ENCODE measurements at places on chromosomes 4 and X. TPM values are rescaled to one million over a fixed set of nuclear protein-coding genes. Genes with fewer than 3 reads are reported as not detected.
A peak's percentile ranks its signal among the peaks of the same experiment; 100 is the strongest.

GRCh38 chr4:158299459-158300007 lies 89.2 kb downstream of the TMEM144 start:
- no peaks in the 10 kb centered on the region for H3K36me3 ChIP-seq
- H3K4me3 ChIP-seq = no peak overlapping the region
- H3K27me3 ChIP-seq = no peaks in the 10 kb centered on the region
- no peak for DNase-seq
- peaks cover 9% of the 10 kb centered on the region for H3K4me1 ChIP-seq
- no peak overlapping the region for H3K27ac ChIP-seq

- no peak overlapping the region for H3K4me3 ChIP-seq
- no peak overlapping the region for H3K27ac ChIP-seq
- no peaks in the 10 kb centered on the region for H3K27me3 ChIP-seq
These were observed 21.8 kb downstream of the NR3C2 start for GRCh38 chr4:148420397-148420796.

DNA sequence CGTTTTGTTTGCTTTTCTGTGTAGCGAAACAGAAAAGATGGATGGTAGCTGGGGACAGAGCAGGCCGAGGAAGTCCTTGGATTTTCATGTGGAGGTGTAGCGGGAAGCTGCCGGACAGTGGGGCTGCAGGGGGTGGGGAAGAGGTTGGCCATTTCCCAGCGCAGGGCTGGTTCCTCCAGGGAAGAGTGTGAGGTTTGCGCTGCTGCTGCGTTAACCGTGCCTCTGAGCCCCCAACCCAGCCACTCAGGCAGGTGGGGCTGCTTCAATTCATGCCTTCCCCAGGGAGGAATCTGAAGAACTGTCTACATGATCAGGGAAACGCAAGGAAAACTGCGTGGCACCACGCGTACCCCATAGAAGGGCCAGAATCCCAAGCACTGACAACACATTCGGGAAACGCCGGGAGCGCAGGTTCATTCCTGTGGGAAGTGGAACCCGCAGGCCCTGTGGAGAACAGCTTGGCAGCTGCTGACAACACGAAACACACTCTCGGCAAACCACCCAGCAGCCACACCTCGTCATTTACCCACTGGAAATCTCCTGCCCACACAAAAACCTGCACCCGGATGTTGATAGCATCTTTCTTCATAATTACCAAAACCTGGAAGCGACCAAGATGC lies 57.7 kb downstream of the PCGF3 start:
- peaks cover 30% of the 10 kb centered on the region for H3K36me3 ChIP-seq
- no peak overlapping the region for H3K27ac ChIP-seq
- no peak overlapping the region for H3K4me3 ChIP-seq
- no peak for DNase-seq

DNA sequence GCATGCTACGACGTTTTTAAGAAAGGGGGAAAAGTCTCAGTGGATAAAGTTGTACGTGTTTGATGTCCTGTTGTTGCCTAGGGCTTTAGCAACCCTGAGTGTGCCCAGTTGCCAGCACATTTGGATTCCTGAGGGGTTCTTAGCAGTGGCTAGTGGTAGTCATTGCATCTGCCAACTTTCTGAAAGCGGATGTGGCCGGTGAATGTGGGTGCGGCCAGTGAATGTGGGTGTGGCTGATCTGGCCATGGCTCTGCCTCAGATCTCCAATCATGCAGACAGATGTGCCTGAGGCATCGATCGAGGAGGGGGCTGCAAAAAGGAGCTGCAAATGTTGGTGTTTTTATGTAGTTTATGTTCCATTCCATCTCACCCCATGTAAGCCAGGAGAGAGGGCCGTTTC lies 41.5 kb upstream of the FAT1 start:
- peaks cover 15% of the 10 kb centered on the region for H3K4me1 ChIP-seq
- H3K36me3 ChIP-seq = no peaks in the 10 kb centered on the region
- no peak overlapping the region for H3K4me3 ChIP-seq
- no peaks in the 10 kb centered on the region for H3K27me3 ChIP-seq
- peak overlapping the region; percentile 79 for H3K27ac ChIP-seq

DNA sequence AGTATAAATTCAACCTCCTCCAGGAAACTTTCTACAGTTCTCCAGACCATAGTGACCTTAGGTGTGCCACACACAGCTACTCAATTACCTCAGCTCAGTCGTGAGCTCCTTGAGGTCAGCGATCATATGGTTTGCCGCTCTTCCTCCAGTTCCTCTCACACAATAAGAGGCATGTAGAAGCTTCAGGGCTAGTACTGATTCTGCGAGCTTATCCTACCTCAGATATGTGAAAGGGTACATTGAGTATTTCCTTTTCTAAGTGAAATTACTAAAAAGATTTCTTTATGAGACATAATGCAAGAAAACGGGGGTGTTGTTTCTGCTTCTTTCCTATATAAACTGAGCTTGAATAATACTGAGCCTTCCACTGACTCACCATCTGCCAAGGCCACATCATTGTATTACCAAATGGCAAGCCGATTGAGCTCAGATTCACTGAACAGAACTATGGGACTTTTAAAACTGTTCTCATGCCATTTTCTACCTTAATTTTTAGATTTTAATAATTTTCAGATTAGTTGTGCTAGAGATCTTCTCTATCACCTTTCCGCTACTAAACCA lies 183.1 kb downstream of the HS6ST2 start:
- no peak overlapping the region for H3K27ac ChIP-seq
- H3K4me1 ChIP-seq = no peaks in the 10 kb centered on the region
- no peaks in the 10 kb centered on the region for H3K27me3 ChIP-seq
- H3K4me3 ChIP-seq = no peak overlapping the region
- DNase-seq = no peak
- no peaks in the 10 kb centered on the region for H3K36me3 ChIP-seq

GRCh38 chr4:77072195-77072753 lies 3.5 kb downstream of the CCNI start:
- H3K27me3 ChIP-seq = no peaks in the 10 kb centered on the region
- H3K4me3 ChIP-seq = no peak overlapping the region

The MMAA gene
- 8.8 TPM for total RNA-seq

The TLL1 gene
- total RNA-seq = 1.1 TPM

GRCh38 chr4:83890231-83890630 lies 354.3 kb downstream of the GPAT3 start:
- H3K36me3 ChIP-seq = no peaks in the 10 kb centered on the region
- H3K4me3 ChIP-seq = no peak overlapping the region
- no peaks in the 10 kb centered on the region for H3K4me1 ChIP-seq
- no peak for DNase-seq
- H3K27ac ChIP-seq = no peak overlapping the region

The TLR2 gene
- 0.40 TPM for total RNA-seq

The CLCN4 gene
- 1.1 TPM for total RNA-seq

DNA sequence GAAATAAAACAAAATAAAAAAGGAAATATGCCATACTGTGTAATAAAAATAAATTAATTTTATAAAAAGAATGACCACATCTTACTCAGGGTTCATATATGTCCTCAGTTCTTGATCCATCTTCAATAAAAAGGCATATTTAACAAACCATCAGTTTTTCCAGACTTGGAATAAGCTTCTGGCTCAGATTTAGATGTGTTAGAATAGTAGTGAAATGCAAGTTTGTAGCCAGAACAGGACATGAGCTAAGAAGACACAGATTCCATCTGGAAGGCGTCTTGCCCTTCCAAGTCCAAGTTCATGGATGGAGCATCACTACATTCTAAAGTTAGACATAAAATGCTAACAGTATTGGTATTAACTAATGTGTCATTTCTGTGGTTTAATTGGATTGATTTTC lies 10.3 kb upstream of the LSM6 start:
- no peak overlapping the region for H3K27ac ChIP-seq
- H3K4me1 ChIP-seq = no peaks in the 10 kb centered on the region
- no peak for DNase-seq
- no peaks in the 10 kb centered on the region for H3K27me3 ChIP-seq
- H3K36me3 ChIP-seq = no peaks in the 10 kb centered on the region

DNA sequence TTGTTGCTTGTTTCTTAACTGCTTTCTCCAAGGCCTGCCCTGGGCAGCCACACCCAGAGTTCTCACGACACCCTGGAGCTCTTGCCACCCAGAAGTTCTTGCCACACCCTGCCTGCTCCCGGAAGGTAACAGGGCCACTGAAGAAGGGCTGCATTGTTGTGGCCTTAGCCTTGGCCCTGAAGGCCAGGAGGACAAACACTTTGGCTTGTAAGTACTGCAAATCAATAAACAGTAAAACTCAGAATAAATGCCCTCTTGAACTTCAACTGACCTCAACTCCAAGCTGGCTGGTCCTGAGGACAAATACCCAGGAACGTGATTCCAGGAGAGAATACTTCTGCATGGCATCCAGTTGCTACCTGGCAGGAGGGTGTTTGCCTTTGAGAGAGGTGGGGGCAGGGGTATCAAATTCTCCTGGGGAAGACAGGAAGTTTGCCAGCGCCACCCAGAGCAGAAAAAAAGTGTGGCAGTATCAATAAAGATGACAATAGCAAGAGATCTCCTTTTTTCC lies 54.1 kb downstream of the TLR10 start:
- H3K4me3 ChIP-seq = no peak overlapping the region
- H3K27me3 ChIP-seq = no peaks in the 10 kb centered on the region
- peak; percentile 85 for DNase-seq
- peaks cover 16% of the 10 kb centered on the region for H3K4me1 ChIP-seq
- H3K36me3 ChIP-seq = no peaks in the 10 kb centered on the region
- peak overlapping the region; percentile 80 for H3K27ac ChIP-seq

GRCh38 chr4:54110019-54110416 lies 10.1 kb downstream of the GSX2 start:
- no peak overlapping the region for H3K27ac ChIP-seq
- peaks cover 8% of the 10 kb centered on the region for H3K4me1 ChIP-seq

DNA sequence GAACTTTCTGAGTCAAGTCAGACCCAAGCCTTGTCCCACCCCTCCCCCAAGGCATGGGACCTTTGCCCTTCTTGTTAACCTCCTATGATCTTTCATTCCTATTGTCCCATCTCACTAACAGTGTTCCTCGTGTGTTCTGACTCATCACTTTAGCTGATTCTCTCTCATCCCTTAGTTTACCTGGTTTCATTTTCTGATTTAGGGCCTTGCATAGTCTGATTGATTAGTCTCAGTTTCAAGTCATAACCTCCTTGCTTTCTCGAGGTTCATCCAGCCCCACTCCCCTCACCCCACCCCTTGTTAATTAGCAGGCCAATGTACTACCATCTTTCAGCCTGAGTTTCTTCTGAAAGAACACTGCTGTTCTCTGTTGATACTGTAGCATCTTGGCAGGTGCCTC lies 517.4 kb downstream of the RPA4 start:
- no peaks in the 10 kb centered on the region for H3K27me3 ChIP-seq
- no peak overlapping the region for H3K27ac ChIP-seq
- H3K36me3 ChIP-seq = no peaks in the 10 kb centered on the region
- H3K4me1 ChIP-seq = no peaks in the 10 kb centered on the region
- DNase-seq = no peak
- no peak overlapping the region for H3K4me3 ChIP-seq

- no peak for DNase-seq
- no peaks in the 10 kb centered on the region for H3K4me1 ChIP-seq
- H3K4me3 ChIP-seq = no peak overlapping the region
- no peaks in the 10 kb centered on the region for H3K27me3 ChIP-seq
- H3K27ac ChIP-seq = no peak overlapping the region
These were observed 178.4 kb downstream of the ANKRD50 start for GRCh38 chr4:124534131-124534530.

GRCh38 chr4:135274416-135274815 lies 1072.8 kb upstream of the PABPC4L start:
- H3K27ac ChIP-seq = no peak overlapping the region
- no peaks in the 10 kb centered on the region for H3K4me1 ChIP-seq
- no peak for DNase-seq
- no peaks in the 10 kb centered on the region for H3K36me3 ChIP-seq
- no peaks in the 10 kb centered on the region for H3K27me3 ChIP-seq

The TRIM60 gene
- not detected for total RNA-seq

The SSX1 gene
- total RNA-seq = not detected

GRCh38 chrX:100652266-100652665 lies 8.3 kb downstream of the SRPX2 start:
- H3K4me3 ChIP-seq = no peak overlapping the region
- H3K27me3 ChIP-seq = no peaks in the 10 kb centered on the region
- no peaks in the 10 kb centered on the region for H3K36me3 ChIP-seq
- peaks cover 15% of the 10 kb centered on the region for H3K4me1 ChIP-seq
- H3K27ac ChIP-seq = no peak overlapping the region

DNA sequence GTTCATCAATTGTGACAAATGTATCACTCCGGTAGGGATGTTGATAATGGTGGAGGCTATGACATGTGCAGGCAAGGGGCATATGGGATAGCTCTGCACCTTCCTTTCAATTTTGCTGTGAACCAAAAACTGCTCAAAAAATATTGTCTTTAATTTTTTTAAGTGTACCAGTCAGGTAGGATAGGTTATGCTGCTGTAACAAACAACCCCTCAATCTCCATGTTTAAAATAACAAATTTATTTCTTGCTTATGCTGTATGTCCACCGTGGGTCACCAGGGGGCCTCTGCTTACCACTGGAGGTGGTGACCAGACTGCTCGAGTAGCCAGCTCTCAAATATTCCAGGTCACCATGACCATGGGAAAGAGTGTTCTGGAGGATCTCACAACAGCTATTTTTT lies 23.4 kb upstream of the MSX1 start:
- H3K27ac ChIP-seq = no peak overlapping the region
- DNase-seq = no peak
- H3K36me3 ChIP-seq = no peaks in the 10 kb centered on the region
- H3K4me1 ChIP-seq = no peaks in the 10 kb centered on the region
- H3K27me3 ChIP-seq = peaks cover 3% of the 10 kb centered on the region
- H3K4me3 ChIP-seq = no peak overlapping the region

The GLUD2 gene
- 1.2 TPM for total RNA-seq

The SPIN4 gene
- total RNA-seq = 3.8 TPM

The KIT gene
- 62.3 TPM for total RNA-seq

- H3K36me3 ChIP-seq = no peaks in the 10 kb centered on the region
- H3K4me1 ChIP-seq = no peaks in the 10 kb centered on the region
- H3K27ac ChIP-seq = no peak overlapping the region
These were observed 343 bp downstream of the DACH2 start for GRCh38 chrX:86148594-86148993.

GRCh38 chrX:16931371-16931770 lies 15.1 kb upstream of the REPS2 start:
- H3K27me3 ChIP-seq = no peaks in the 10 kb centered on the region
- H3K4me1 ChIP-seq = no peaks in the 10 kb centered on the region
- no peaks in the 10 kb centered on the region for H3K36me3 ChIP-seq

The DCAF12L2 gene
- not detected for total RNA-seq

- peak overlapping the region; percentile 82 for H3K27ac ChIP-seq
- H3K27me3 ChIP-seq = no peaks in the 10 kb centered on the region
- no peak for DNase-seq
- H3K4me1 ChIP-seq = no peaks in the 10 kb centered on the region
These were observed 49.4 kb downstream of the UGT2B10 start for GRCh38 chr4:68865188-68865638.

- no peaks in the 10 kb centered on the region for H3K27me3 ChIP-seq
- no peaks in the 10 kb centered on the region for H3K4me1 ChIP-seq
- H3K4me3 ChIP-seq = no peak overlapping the region
- H3K27ac ChIP-seq = no peak overlapping the region
- H3K36me3 ChIP-seq = no peaks in the 10 kb centered on the region
These were observed 106.8 kb upstream of the MAMLD1 start for GRCh38 chrX:150256297-150256650.
